ENCODE measurements at places on chromosomes 16 and 17.

DNA sequence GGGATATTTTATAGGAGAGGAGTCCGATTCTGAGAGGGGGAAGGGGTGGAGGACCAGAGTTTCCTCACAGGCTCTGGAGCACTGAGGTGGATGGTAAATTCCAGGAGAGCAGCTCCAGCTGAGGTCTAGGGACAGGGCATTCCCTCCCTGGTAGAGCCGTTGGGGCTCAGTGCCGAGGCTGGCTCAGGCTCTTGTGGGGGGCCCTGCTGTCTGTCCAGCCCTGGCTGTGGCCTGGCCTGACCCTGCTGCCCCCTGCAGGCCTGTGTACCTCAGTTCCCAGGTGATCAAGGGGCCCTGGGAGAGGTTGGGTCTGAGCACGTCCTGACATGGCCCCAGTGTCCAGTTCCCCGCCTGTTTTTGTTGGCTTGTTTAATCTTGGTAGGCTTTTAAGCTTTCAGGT, 16.8 kb downstream of the ZNF750 start:
- no peak for DNase-seq

DNA sequence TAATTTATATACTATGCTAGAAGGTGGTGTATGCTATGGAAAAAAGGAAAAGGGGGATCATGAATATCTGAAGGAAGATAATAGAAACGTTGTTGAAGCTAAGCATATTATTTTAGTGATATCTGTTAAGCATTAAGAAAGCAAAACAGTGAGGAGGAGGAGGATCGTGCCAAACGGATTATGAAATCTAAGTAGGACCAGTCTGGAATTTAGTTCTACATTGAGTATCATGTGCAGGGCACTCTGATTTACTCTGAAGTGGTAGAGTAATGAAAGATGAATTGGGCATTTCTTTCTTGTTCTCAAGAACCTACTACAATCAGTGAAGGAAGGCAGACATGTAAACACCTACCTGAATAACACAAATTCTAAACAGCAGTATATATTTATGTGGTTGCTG, 195.3 kb downstream of the CYB561 start:
- no peak for DNase-seq

DNA sequence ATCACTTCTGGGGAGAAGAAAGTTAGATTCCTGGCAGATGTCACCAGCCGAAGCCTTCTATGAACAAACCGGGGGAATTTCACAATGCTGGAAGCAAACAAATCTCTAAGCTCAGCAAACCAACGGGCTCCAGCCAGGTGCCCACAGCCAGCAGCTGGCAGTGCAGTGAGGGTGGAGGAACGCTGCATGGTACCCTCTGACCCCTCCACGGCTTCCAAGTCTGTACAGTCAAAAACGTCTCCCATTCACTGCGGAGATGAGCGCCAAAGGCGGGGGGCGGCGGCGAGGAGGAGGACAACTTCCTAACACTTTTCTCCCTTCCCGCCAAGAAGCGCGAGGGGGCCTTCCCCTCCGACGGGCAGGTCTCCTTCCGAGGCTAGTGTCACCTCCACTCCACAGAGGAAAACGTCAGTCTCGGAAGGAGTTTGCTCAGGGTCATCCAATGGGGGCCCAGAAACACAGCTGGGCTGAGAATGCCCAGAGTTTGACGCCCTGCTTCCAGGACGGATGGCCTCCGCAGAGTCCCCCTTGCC, 924 bp downstream of the ZNF598 start:
- no peak for DNase-seq

GRCh38 chr16:50961952-50962351, 189.1 kb downstream of the SALL1 start:
- no peak for DNase-seq

All from hindlimb muscle (tissue), 1 donor.